Stimulated activated CD8-positive, alpha-beta memory T cell treated with anti-CD3 and anti-CD28 coated beads, Interleukin-4, amount 100 ng/mL, for 1 hour (primary cell): ENCODE measurements at places on chromosomes 6 and 20.

GRCh38 chr6:70298068-70298467 lies 4.8 kb downstream of the COL9A1 start:
- no peak for DNase-seq

- DNase-seq, result no peak
These were observed 144.2 kb downstream of the BTBD9 start for GRCh38 chr6:38495518-38495917.

- DNase-seq, result no peak
These were observed 937 bp downstream of the AKAP7 start for GRCh38 chr6:131136021-131136786.

DNA sequence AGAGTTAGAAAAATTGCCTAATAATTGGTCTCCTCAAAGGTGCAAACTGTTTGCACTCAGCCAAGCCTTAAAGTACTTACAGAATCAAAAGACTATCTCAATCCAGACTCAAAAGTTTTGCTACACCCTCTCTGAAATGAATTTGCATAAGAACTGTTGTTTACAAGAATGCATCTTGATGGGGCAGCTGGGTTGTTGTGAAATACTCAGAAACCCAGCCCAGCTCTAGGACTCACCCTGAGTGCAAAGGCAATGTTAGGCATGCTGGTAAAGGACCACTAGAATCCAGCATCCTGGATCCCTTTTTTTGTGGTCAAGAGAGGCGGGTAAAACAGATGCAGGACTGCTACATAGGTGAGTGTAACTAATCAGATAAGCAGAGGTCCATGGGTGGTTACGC lies 700.2 kb downstream of the EYS start:
- no peak for DNase-seq

DNA sequence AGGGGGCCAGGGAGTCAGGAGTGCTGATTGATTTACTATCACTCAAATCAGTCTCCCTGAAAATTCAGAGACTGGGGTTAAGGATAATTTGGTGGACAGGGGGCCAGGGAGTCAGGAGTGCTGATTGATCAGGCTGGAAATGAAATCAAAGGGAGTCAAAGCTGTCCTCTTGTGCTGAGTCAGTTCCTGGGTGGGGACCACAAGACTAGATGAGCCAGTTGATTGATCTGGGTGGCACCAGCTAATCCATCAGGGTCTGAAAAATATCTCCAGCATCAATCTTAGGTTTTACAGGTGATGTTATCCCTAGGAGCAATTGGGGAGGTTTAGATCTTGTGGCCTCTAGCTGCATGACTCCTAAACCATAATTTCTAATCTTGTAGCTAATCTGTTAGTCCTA lies 6.1 kb upstream of the AFG1L start:
- no peak for DNase-seq

GRCh38 chr6:38427492-38428210 lies 212.1 kb downstream of the BTBD9 start:
- DNase-seq, result no peak

DNA sequence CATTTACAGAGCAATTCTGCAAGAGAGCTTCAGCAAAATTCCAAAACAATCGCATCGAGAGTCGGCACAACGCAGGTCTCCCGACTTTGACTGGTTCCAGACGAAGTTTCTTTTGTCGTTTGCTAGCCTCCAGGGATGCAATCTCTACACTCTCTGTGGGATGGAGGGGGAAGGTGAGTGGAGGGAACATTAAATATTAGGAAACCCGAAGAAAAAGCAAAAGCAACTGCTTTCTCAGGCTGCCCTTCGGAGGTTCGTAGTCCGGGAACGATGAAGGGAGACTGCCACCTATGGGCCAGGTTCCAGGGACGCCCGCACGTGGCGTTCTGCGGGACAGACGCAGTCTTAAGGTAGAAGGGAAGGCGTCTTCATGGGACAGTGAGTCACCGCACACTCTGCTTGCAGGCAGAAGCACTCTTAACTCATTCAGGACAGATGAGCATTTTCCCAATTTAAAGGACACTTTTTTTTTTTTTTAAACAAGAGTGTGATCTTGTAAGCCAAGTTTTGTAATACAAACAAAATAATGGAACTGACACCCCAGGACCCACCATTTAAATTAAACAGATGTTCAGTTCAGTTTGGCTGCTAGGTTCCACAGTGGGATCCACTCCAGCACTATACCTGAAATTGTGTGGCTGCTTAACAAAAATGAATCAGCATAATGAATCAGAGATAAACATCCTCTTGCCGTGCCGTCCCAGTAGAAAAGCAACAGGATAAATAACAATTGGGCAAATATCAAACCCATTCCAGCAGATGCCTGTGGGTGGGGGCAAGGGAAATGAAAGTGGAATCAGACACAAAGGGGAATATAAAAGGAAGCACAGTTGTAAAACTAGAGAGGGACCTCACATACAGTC lies 65.8 kb upstream of the ARMC2 start:
- peak; percentile 22 for DNase-seq

GRCh38 chr6:112203577-112204349 lies 50.6 kb downstream of the LAMA4 start:
- DNase-seq, result no peak

GRCh38 chr6:44422531-44422930 lies 35.0 kb downstream of the CDC5L start:
- DNase-seq, result no peak

DNA sequence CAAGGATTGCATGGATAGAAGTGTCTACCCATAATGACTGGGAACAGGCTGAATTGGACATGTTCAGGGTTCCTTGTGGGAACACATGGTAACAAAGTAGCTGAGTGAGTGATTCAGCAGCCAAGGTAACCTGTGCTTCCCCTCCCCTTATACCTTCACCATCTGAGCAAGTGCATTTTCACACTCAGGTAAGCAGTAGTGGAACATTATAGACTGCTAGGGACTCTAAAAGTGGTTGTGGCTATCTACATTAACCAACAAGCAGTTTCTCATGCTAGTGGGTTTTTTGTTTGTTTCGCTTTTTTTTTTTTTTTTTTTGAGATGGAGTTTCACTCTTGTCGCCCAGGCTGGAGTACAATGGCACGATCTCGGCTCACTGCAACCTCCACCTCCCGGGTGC lies 41.4 kb downstream of the KIZ start:
- DNase-seq, result no peak

DNA sequence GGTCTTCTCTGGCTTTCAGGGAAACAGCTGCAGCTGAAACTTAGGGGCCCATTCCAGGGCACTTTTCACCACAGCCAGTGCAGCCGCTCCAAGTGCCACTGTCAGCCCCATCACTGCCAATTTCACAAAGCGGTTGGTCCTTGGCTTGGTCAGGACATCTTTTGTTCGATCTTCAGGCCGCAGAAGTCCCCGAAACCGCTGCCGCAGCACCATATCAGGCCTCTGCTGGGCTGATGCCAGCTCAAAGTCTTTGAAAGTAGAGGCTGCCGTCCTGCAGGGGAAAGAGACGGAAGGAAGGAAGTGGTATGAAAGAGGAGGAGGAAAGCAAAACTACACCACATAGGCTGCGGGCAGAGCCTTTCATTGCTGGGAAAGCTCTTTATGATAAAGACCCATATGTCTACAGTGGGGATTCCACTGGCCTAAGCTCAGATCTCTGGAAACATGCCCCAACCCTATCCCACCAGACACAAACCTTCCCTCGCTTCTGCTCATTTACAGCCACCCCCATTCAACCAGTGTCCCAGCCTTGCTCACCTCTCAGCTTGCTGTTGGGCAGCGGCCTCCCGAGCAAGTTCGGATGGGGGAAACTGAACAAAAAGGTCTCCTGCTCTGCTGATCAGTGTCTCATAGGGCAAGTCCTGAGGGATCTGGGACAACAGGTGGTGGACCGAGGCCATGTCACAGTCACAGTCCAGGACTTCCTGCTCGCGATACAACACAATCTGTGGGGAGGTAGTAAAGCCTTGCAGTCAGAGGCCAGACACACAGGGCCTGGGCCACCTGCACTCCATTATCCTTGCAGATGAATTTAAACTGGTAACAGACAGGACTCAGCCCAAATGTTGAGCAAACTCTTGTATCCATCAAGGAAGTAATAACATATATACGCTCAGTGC lies 23.5 kb downstream of the TBC1D20 start:
- peak; percentile 40 for DNase-seq

DNA sequence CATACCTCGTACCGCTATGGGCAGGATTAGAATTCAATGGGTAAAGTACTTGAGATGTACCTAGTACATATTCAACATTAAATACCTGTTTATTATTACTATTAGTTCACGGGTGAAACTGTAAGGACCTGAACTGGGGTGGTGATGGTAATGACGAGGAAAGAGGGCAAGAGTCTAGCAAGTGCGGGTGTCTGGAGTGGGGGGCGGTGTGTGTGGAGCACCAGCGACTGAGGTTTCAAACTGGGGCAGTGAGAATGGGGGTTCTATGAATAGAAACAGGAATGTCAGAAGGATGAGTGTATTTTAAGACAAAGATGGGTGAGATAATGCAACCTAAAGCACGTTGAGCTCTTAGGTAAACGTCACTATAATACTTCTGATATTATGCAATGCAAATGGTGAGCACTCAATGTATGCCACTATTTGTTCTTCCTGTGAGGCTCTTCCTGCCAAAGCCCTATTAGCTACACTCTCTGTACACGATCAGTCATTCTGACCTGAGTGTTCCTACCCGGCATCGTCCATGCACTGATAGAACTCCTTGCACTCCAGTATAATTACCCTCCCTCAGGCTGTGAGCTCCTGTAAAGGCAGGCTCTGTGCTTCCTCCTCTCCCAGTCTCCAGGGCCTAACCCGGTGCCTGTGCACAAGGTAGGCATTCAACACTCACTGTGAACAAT lies 55.0 kb downstream of the ALDH5A1 start:
- no peak for DNase-seq

DNA sequence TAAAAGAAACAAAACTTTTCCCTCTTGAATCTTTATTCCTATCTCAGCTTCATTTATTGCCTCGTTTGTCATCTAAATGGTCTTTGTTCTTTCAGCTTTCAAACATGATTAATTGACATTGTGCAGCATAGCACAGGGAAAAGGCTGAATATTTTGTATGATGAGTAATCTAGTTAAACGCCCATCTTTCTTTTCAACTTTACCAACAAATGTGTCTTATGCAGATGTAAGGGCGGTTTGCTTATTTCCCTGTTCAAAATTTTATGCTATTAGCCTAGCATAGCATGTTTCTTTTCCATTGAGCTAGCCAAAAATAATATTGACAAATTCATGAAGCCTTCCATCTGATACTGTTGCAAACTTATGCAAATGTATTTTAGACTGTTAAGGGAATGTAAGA lies 176.4 kb upstream of the AKAP12 start:
- DNase-seq, result no peak

DNA sequence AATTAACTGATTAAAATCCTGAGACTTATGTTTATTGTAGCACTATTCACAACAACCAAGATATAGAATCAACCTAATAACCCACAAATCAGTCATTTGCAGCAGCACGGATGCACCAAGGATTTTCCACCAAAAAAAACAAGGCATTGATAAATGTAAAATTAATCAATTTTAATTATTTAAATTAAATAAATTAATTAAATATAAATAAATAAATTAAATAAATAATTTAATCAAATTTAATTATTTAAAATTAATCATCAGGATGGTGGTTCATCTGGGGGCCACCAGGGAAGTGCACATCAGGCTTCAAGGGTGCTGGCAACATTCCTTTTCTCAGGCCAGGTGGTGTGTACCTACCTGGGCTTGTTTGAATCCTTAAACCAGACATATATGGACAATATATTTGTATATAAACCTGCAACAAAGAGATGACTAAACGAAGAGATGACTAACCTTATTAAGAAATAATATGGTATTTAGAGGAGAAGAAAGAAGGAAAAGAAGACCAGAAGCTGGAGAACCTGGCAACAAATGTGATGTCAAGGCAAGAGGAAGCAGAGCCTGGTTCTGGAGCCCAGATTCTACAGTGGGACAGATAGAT lies 89.2 kb downstream of the CD164 start:
- DNase-seq, result no peak

- DNase-seq, result no peak
These were observed 1.4 kb upstream of the SNTA1 start for GRCh38 chr20:33444797-33445560.

GRCh38 chr6:7106752-7107577 lies 796 bp upstream of the RREB1 start:
- DNase-seq, result peak; percentile 45

GRCh38 chr6:129206821-129207220 lies 323.9 kb downstream of the LAMA2 start:
- DNase-seq, result no peak

DNA sequence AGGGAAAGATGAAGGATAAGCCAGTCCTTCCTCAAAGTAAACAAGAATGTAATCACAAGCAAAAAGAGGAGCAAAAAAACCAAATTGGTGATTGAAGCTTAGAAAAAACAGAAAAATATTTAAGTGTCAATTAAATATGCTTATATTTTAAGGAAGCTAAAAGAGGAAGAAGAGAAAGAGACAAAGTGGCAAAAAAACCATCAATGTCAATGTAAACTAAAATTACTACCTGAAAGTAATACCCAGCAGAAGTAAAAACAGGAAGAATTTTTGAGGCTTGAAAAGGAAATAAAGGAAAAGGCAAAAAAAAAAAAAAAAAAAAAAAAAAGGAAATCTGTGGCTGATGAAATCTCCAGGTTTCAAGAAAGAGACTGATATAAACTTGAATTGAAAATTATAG lies 36.2 kb upstream of the OGFRL1 start:
- no peak for DNase-seq

DNA sequence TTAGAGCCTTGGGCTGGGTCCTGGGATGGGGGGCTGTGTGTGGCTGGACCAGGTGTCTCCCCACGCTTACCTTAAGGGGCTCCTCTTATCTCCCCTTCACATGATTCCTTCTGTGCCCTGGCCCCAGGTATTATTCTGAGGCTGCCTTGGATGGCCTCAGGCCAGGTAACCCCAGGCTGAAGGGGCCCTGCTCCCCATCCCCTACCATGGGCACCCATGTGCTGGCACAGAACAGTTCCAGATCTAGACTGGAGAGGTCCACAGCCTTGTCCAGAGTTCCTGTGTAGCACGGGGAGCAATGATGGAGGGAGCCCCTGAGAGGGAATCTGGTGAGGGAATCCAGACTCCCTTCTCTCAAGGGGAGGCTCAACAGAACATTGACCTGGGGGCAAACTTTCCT lies 32.1 kb downstream of the MOCS1 start:
- no peak for DNase-seq

GRCh38 chr6:26311012-26311384 lies 54.0 kb upstream of the BTN3A2 start:
- DNase-seq, result no peak

DNA sequence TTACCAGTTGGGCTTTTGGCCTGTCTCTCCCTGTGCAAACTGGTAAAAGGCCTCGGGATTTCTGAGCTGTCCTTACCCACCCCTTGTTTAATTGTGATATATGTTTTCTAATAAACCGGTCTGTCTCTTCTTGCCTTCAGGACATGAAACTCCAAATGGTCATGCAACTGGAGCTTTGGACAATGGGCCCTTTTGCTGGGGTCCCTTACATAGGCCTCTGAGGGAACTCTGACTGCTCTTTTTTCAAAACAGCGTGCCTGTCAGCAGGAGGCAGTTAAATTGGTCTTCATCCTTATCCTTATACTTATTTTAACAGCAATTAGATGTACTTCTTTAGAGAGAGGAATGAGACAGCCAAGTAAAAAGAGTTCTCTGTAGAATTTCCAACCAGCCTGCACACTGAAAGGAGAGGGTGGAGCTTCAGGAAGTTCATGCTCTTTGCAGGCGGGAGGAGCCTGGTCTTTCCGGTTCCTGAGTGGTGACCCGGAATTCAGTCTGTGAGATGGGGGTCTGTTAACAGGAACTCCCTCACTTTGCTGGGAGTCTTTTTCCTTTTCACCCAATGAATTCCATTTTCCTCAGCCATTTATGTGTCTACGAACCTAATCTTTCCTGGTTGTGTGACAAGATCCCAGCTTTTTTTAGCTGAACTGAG lies 299.6 kb upstream of the GJE1 start:
- DNase-seq, result no peak

- no peak for DNase-seq
These were observed 291.8 kb downstream of the EYA4 start for GRCh38 chr6:133532908-133533307.

GRCh38 chr20:9286501-9287461 lies 217.9 kb downstream of the PLCB4 start:
- DNase-seq, result no peak
